ENCODE measurements at places on chromosomes 5 and 9. TPM values are rescaled to one million over a fixed set of nuclear protein-coding genes. Genes with fewer than 3 reads are reported as not detected.

GRCh38 chr5:52922384-52922783 is 66.8 kb upstream of the ITGA2 start:
- no peaks in the 10 kb centered on the region for H3K4me1 ChIP-seq
- no peaks in the 10 kb centered on the region for H3K27me3 ChIP-seq

DNA sequence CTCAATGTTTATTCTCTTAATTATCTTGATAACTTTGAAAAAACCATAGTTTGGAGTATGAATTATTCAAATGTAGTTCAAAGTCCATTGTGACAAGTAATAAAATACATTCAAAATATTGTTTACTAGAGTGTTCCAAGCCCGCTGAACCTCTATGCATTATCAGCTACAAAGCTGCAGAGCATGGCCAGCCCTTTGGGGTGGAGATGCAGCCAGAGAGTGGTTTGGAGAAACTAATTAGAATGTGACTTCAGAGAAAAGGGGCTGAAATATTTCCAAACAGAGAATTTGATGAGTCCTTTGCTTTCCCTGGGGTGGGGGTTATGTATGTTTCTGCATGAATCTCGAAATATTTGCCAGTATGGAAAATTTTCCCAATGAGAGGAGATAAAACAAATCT is 211.3 kb downstream of the NTRK2 start:
- H3K4me3 ChIP-seq: no peak overlapping the region
- H3K36me3 ChIP-seq: no peaks in the 10 kb centered on the region
- H3K27me3 ChIP-seq: no peaks in the 10 kb centered on the region
- no peaks in the 10 kb centered on the region for H3K4me1 ChIP-seq
- DNase-seq: no peak
- H3K27ac ChIP-seq: no peak overlapping the region

GRCh38 chr9:96423322-96423984 is 5.3 kb upstream of the ZNF367 start:
- no peaks in the 10 kb centered on the region for H3K27me3 ChIP-seq
- no peak overlapping the region for H3K27ac ChIP-seq
- peaks cover 13% of the 10 kb centered on the region for H3K4me1 ChIP-seq
- no peaks in the 10 kb centered on the region for H3K36me3 ChIP-seq

GRCh38 chr5:148759101-148759500 is 67.3 kb upstream of the ADRB2 start:
- H3K4me1 ChIP-seq: no peaks in the 10 kb centered on the region
- H3K4me3 ChIP-seq: no peak overlapping the region
- no peaks in the 10 kb centered on the region for H3K36me3 ChIP-seq
- DNase-seq: no peak
- H3K27ac ChIP-seq: no peak overlapping the region
- no peaks in the 10 kb centered on the region for H3K27me3 ChIP-seq

FAM81B gene
- not detected for total RNA-seq

Data from CD4-positive, alpha-beta T cell (primary cell).